Stimulated activated CD8-positive, alpha-beta memory T cell treated with anti-CD3 and anti-CD28 coated beads, Interleukin-7, amount 100 ng/mL, for 1 hour (primary cell): ENCODE measurements at places on chromosomes 13 and 19.

- DNase-seq: no peak
These were observed 676 bp upstream of the ZNF574 start for GRCh38 chr19:42075364-42075615.

- DNase-seq: no peak
These were observed 16.8 kb upstream of the ADGRE2 start for GRCh38 chr19:14795078-14795721.

DNA sequence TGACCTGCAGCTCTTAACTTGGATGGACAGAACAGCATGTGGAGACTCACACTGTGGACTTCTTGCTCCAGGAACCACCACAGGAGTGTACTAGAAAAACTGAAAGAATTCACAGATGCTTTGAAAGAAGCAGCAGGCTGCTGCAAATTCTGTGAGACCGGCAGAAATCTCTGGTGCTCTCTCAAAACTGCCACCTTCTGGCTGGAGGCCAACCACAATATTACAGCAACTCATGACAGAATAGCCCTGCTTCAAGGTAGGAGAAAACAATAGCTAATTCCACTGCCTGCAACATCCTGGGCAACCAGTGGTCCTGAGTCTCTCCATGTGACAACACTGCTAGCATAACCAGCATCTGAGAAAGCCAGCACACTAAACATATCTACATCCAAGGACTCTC is 26.9 kb downstream of the CDK8 start:
- no peak for DNase-seq

GRCh38 chr13:48775804-48776203 is 122.1 kb downstream of the CYSLTR2 start:
- no peak for DNase-seq
